ENCODE measurements at places on chromosomes 1 and 21. TPM values are rescaled to one million over a fixed set of nuclear protein-coding genes. Genes with fewer than 3 reads are reported as not detected.
A peak's percentile ranks its signal among the peaks of the same experiment; 100 is the strongest.

The SIK1 gene
- polyA plus RNA-seq, result 14.0 TPM

The PPCS gene
- polyA plus RNA-seq, result 32.7 TPM

The AMY1C gene
- polyA plus RNA-seq, result not detected

The KRTAP20-4 gene
- polyA plus RNA-seq, result not detected

The RNU1-2 gene
- polyA plus RNA-seq, result 6.5 TPM

The CR2 gene
- not detected for polyA plus RNA-seq

- peak; percentile 66 for DNase-seq
Measured at GRCh38 chr21:34889320-34889675, 159.8 kb downstream of the RUNX1 start.

DNA sequence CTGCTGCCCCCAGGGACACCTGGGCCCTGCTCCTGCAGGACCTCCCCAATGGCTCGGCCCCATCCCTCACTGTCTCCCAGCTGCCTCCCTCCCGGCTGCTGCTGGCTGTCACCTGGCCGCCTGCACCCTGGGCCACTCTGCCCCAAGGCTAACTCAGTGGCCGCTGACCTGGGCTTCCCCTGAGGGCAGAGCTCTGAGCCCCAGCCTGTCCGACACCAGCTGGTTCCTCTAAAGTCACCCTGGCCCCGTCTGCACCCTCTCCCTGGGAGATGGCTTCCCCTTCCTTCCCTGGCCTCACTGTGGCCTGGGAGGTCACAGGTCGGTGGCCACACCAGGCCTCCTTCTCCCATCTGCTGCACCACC is 15.0 kb downstream of the ITGB2 start:
- no peak for DNase-seq

DNA sequence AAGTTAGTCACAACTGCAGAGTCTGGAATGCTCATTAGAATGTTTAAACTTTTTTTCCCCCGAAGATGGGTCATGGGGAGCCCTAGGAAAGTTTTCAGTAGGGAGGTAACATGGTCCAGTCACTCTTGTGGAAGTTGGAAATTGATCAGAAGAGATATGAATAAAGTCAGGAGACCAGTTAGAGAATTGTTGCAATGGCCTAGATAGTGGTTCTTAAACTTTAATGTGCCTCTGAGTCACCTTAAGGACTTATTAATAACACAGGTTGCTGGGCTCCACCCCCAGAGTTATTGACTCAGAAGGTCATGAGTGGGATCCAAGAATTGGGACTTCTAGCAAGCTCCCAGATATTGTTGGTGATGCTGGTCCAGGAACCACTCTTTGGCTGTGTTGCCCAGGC is 3.2 kb upstream of the TFAP2E start:
- no peak for DNase-seq

DNA sequence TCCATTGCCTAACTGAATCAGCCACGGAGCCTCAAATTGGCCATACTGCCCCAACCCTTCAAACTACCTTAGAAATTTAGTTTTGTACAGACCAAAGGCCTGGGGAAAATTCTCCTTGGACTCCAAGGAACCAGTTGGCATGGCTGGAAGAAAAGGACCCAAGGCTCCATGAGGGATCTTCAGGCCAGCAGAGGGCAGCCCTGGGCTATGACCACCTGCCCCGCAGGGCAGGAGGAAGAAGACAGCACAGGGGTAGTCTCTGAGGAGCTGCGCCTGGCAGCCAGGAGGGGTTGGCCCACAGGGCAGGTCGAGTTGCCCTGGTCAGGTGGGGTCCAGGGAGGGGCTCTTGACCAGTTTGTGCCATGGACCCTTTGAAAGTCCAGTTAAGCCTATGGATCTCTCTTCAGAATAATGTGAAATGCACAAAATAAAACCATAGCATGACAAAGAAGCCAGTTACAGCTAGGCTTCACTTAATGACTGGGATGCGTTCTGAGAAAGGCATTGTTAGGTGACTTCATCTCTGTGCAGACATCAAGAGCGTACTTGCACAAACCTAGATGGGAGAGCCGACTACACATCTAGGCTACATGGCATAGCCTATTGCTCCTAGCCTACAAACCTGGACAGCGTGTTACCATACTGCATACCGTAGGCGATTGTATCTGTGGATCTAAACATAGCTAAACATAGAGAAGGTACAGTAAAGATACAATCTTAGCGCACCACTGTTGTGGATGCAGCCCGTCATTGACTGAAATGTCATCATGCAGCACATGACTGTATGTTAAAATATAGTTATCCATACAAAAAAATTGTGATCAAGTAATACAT is 26.1 kb downstream of the CACNA1S start:
- peak; percentile 61 for DNase-seq

GRCh38 chr1:244863491-244864252 is 671 bp downstream of the HNRNPU start:
- no peak for DNase-seq

DNA sequence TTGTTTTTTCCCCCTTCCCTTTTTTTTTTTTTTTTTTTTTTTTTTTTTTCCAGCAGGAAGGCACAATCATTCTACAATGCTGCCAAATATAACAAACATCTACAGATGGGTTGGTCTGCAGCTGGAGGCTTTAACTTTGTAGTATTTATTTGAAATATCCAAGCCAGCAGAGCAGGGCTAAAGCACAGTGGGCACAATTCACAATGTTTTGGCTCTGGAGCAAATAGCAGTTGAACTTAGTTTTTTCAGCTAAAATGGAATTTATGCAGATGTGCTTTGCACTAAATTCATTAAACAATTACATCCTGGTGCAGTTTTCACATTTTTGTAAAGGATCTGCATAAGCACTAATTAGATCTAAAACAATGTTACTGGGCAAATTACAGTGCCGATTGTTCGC is 39.8 kb upstream of the ZBTB18 start:
- no peak for DNase-seq

- no peak for DNase-seq
Measured at GRCh38 chr1:239682960-239683359, 296.6 kb downstream of the CHRM3 start.

GRCh38 chr1:16718908-16719533 is 21.3 kb upstream of the RNU1-4 start:
- DNase-seq, result no peak

GRCh38 chr1:116466810-116467557 is 93.9 kb downstream of the ATP1A1 start:
- DNase-seq, result no peak

DNA sequence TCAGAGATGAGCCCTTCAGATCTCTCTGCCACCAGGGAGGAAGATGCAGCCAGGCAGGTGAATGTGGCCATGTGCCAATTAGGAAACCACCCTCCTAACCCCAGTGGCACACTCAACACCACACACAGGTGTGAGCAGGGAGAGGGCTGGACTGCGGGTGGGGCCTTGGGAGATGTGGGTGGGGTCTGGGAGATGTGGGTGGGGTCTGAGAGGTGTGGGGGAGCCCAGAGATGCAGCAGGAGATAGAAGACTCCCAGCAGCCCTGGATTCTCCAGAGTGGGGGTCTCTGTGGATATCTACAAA is 43.2 kb upstream of the COL6A1 start:
- DNase-seq, result no peak

GRCh38 chr1:6454856-6455751 is 10.9 kb downstream of the TNFRSF25 start:
- DNase-seq, result no peak

- no peak for DNase-seq
Measured at GRCh38 chr1:54024358-54024757, 6.4 kb upstream of the LDLRAD1 start.

DNA sequence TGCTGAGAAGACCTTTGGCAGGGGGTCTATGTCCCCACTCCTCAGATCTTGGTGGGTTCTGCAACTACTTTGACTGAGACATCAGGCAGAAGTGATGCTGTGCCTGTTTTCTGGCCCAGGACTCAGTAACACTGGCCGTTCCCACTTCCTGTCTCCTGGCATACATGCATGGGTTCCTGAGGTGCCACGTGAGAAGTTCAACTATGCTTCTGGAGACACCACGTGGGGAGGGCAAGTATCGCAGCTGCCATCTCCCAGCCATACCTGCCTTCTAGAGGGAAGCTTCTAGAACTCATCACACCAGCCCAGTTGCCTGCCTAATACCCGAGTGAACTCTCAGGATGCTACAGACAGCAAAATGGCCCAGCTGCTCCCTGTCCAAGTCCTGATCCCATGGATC is 65.8 kb downstream of the TRABD2B start:
- DNase-seq, result peak; percentile 30

DNA sequence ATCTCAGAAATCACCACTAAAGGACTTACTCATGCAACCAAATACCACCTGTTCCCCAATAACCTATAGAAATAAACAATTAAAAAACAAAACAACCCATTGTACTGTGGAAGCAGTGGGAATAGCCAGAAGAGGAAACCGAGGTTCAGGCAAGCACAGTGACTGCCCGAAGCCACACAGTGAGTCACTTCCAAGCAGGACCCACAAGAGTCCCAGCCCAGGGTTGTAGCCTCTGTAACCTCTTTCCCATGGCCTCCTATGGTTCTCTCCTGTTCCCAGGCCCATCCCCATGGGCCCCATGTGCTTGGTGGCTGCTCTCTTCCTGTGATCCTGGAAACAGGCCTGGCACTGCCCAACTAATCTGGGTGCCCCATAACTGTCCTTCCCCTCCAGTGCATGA is 29.0 kb upstream of the HTR1D start:
- DNase-seq, result no peak
